ENCODE measurements at places on chromosomes 1 and 21.

- DNase-seq = no peak
These were observed 285.6 kb downstream of the ASTN1 start for GRCh38 chr1:176878750-176879536.

GRCh38 chr1:85296980-85297379 is 20.5 kb upstream of the BCL10 start:
- no peak for DNase-seq

GRCh38 chr1:184759112-184759511 is 4.5 kb upstream of the EDEM3 start:
- no peak for DNase-seq

GRCh38 chr1:42923367-42924081 is 35.1 kb downstream of the SLC2A1 start:
- no peak for DNase-seq

DNA sequence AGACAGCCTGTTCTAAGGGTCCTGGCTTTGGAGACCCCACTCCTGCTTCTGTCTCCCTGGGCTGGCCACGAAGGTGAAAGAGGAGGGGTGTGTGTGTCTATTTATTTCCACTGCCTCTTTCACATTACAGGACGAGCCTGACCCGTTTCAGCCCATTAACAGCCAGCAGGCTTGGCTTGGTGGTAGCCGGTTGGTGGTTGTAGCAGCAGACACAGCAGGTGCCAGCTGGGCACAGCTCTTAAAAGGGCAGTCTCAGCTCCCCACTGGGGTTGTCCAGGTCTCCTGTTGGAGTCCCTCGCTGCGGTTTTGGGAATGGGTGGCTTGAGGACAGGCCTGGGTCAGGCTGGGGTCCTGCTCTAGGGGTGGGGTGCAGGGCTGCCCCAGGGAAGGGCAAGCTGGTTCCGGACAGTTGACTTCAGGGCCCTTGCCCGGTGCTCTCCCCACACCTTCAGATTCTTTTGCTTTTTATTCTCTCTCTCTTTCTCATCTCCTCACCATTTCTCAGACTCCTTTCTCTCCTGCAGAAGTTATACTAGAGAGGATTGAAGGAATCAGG is 84.6 kb downstream of the ACTL8 start:
- DNase-seq = no peak

GRCh38 chr1:244050835-244051444 is at the start of gene ZBTB18:
Gene ZBTB18, plus strand, starts transcription at chr1:244051283. Its CDS starts 149 bp downstream, at chr1:244051432.
- DNase-seq = no peak
